Thoracic aorta endothelial cell (primary cell): ENCODE measurements at places on chromosomes 3 and 15. TPM values are rescaled to one million over a fixed set of nuclear protein-coding genes. Genes with fewer than 3 reads are reported as not detected.

The ACTRT3 gene
- total RNA-seq, result 5.3 and 5.6 TPM in 2 replicates

The NANOGP8 gene
- 0.14 TPM in 1 of 2 replicates, not detected in the other for total RNA-seq

The NCKIPSD gene
- total RNA-seq, result 10.9 and 11.0 TPM in 2 replicates

The LCTL gene
- not detected in 2 replicates for total RNA-seq

The GOLGA8S gene
- total RNA-seq, result under 0.01 and 0.07 TPM in 2 replicates

The CLDN11 gene
- 7.5 and 191 TPM in 2 replicates for total RNA-seq

The COLQ gene
- 0.13 and 1.1 TPM in 2 replicates for total RNA-seq

The PTPRG gene
- total RNA-seq, result 67.4 and 73.9 TPM in 2 replicates

The LPP gene
- 79.4 and 83.8 TPM in 2 replicates for total RNA-seq

The WWTR1 gene
- total RNA-seq, result 307 and 362 TPM in 2 replicates

The CCRL2 gene
- 14.6 and 15.4 TPM in 2 replicates for total RNA-seq

The LMOD3 gene
- not detected in 2 replicates for total RNA-seq

The EOMES gene
- not detected in 2 replicates for total RNA-seq

The RCN2 gene
- total RNA-seq, result 76.5 and 91.0 TPM in 2 replicates

The CLDN18 gene
- total RNA-seq, result not detected in 2 replicates

The ST3GAL6 gene
- 21.5 and 36.7 TPM in 2 replicates for total RNA-seq

The GOLGA6D gene
- total RNA-seq, result under 0.01 TPM in 1 of 2 replicates, not detected in the other

The EOGT gene
- total RNA-seq, result 150 and 163 TPM in 2 replicates

The UROC1 gene
- total RNA-seq, result not detected in 2 replicates

The TGM5 gene
- not detected in 2 replicates for total RNA-seq

The WNT5A gene
- 0.07 and 0.27 TPM in 2 replicates for total RNA-seq

The FRMD4B gene
- total RNA-seq, result 146 and 164 TPM in 2 replicates

The DUOX1 gene
- under 0.01 TPM in 1 of 2 replicates, not detected in the other for total RNA-seq

The ARHGEF26 gene
- total RNA-seq, result 0.36 and 0.80 TPM in 2 replicates

The INSYN1 gene
- 0.13 and 0.14 TPM in 2 replicates for total RNA-seq

The ZNF620 gene
- 5.6 and 7.0 TPM in 2 replicates for total RNA-seq

The PCCB gene
- total RNA-seq, result 50.8 and 54.3 TPM in 2 replicates

The GABRR3 gene
- total RNA-seq, result not detected in 2 replicates

The GP5 gene
- total RNA-seq, result 0.14 TPM in 1 of 2 replicates, not detected in the other
